Mammary microvascular endothelial cell (primary cell): ENCODE measurements at places on chromosomes 2 and 18. TPM values are rescaled to one million over a fixed set of nuclear protein-coding genes. Genes with fewer than 3 reads are reported as not detected.

Gene DNAH7
- 0.49 TPM in 1 of 2 replicates, not detected in the other for total RNA-seq

Gene CKAP2L
- total RNA-seq, result 19.5 and 21.0 TPM in 2 replicates

Gene GALNT13
- 0.64 TPM in 1 of 2 replicates, not detected in the other for total RNA-seq

Gene ASB18
- not detected in 2 replicates for total RNA-seq

Gene SP140
- total RNA-seq, result under 0.01 and 0.20 TPM in 2 replicates

Gene FZD7
- total RNA-seq, result 0.27 TPM in 1 of 2 replicates, not detected in the other

Gene CPO
- not detected in 2 replicates for total RNA-seq
